Cardiac muscle cell (in vitro differentiated cells and primary cell): ENCODE measurements at places on chromosomes 7 and 10. TPM values are rescaled to one million over a fixed set of nuclear protein-coding genes. Genes with fewer than 3 reads are reported as not detected.

ATOH7 gene
- total RNA-seq: 0.11 TPM in 1 of 2 replicates, not detected in the other

DNA sequence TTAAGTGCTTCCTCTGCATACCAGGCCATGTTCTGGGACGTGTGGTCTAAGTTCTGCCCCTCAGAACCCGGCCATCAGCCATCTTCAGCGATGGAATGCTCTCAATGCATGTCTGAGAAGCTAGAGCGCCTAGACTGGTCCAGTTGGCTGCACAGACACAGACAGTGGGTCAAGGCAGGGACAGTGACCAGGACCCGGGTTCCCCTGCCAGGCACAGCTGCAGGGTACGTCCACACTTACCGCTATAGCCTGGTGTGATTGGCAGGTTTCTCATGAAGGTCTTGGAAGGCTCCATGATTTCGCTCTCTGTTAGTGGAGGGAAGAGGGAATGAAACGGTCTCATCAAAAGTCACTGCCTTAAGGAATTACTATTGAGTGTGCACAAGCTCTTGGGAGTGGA, 47.3 kb downstream of the PNLIPRP2 start:
- H3K4me3 ChIP-seq: no peak overlapping the region
- no peaks in the 10 kb centered on the region for H3K27me3 ChIP-seq
- H3K27ac ChIP-seq: no peak overlapping the region
- H3K4me1 ChIP-seq: peaks cover 2% of the 10 kb centered on the region

DNA sequence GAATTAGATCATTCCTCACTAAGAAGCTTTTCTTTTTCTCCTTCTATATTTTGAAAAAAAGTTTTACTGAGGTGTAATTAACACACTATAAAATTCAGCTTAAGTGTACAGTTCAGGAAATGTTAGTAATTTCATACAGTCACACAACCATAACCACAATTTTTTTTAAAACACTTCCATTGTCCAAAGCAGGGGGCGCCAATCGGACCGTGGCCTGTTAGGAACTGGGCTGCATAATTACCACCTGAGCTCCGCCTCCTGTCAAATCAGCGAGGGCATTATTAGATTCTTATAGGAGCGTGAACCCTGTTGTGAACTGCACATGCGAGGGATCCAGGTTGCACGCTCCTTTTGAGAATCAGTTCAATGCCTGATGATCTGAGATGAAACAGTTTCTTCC, 427.1 kb downstream of the TFEC start:
- no peaks in the 10 kb centered on the region for H3K36me3 ChIP-seq
- no peaks in the 10 kb centered on the region for H3K27me3 ChIP-seq
- H3K4me1 ChIP-seq: no peaks in the 10 kb centered on the region

SMC3 gene
- total RNA-seq: 21.6 and 40.7 TPM in 2 replicates

GIMAP5 gene
- 0.25 and 0.45 TPM in 2 replicates for total RNA-seq

DNA sequence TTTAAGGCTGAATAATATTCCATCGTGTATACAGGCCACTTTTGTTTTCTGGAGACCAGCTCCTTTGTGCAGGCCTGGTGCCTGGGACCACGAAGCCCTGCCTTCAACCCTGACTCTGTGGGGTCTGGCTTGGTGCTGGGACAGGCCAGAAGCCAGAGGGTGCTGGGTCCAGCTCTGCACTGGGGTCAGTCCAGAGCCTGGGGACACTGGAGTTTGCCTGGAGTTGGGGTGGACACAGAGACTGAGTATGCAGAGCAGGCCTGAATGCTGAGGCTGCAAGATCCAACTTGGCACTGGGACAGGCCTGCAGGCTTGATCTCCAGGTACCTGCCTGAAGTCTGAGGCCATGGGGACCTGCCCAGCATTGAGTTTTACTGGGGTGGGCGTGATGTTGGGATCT, 558.8 kb upstream of the CNTNAP2 start:
- H3K27ac ChIP-seq: no peak overlapping the region
- DNase-seq: no peak
- H3K4me3 ChIP-seq: no peak overlapping the region
- H3K4me1 ChIP-seq: no peaks in the 10 kb centered on the region
- H3K36me3 ChIP-seq: no peaks in the 10 kb centered on the region
- no peaks in the 10 kb centered on the region for H3K27me3 ChIP-seq

DNA sequence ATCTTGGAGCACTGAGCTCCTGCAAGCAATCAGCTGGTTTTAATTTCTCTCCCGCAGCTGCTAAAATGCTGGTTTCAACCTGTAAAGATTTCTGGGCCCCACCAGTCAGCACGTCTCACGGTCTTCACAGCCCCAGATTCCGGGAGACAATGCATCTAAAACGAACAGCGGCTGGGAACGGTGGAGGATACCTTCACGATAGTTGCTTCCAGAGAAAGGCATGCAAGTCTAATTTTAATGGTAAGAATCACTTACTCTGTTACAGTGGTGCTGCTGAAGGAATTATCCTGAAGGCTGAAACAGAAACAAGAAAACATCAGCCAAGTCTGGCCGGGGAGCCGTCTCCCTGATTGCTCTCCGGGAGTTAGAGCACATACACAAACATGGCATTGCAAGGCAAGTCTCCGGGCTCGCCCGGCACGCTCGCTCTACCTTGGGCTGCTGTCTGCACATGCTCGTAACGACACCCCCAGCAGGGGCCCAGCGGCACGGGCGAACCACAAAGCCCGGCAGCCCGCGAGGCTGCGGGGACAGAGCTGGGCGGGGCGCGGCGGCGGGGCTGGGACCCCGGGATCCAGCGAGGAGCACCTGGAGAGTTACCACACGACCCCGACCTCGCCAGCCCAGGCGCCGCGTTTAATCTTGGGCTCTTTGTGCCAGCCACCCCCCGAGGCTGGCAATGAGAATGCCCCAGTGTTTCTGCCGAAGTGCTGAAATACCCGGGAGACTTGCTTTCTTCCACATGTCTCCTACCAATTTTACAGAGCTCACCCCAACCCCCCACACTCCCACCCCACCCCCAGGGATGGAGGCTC, at the start of gene FAM13C:
Gene FAM13C (minus strand): TSS at position 406 of the 815 bp plus-strand sequence. CDS start 89 bp downstream, at position 317.
- peaks cover 5% of the 10 kb centered on the region for H3K4me1 ChIP-seq
- H3K27me3 ChIP-seq: peaks cover 21% of the 10 kb centered on the region
- H3K27ac ChIP-seq: peak within 1 kb of the TSS; percentile 50
- peak; percentile 81 for DNase-seq
- H3K4me3 ChIP-seq: peak within 1 kb of the TSS; percentile 46

- peaks cover 11% of the 10 kb centered on the region for H3K4me1 ChIP-seq
- peaks cover 18% of the 10 kb centered on the region for H3K36me3 ChIP-seq
- no peak overlapping the region for H3K4me3 ChIP-seq
- no peaks in the 10 kb centered on the region for H3K27me3 ChIP-seq
These were observed 61.8 kb downstream of the SHH start for GRCh38 chr7:155750255-155751125.

EFCAB10 gene
- total RNA-seq: not detected in 2 replicates

DNA sequence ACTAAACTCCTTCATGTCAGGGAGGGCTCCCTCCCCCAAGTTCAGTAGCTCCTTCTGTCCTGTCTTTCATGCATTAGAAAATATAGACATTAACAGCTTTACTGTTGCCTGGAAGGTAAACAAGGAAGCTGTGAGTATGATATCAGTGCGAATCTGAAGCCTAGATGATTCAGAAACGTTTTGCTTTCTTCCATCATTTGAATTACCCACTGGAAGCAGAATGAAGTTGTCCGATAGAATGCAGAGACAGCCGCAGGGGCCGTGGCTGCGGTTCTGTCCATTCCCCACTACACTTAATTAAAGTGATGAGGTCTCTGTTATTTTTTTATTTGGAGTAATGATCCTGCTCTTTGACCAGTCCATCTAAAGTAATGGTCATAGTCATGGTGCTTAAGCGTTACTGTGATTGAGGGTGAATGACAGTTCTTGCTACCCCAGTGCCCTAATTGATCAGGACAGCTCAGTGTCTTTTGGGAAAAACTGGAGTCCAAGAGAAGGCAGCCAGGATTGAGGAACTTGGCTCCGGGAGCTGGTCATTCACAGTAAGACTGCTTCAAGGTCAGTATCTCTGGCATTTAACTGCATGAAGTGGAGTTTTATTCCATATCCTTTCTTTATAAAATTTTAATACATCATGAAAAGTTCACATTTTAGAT, 69.9 kb downstream of the PTPRE start:
- no peaks in the 10 kb centered on the region for H3K4me1 ChIP-seq
- DNase-seq: no peak
- H3K27me3 ChIP-seq: peaks cover 2% of the 10 kb centered on the region

GRCh38 chr10:66176772-66177171, 749.1 kb upstream of the LRRTM3 start:
- H3K4me1 ChIP-seq: no peaks in the 10 kb centered on the region
- no peak overlapping the region for H3K27ac ChIP-seq
- no peaks in the 10 kb centered on the region for H3K36me3 ChIP-seq
- H3K27me3 ChIP-seq: no peaks in the 10 kb centered on the region

- no peak overlapping the region for H3K4me3 ChIP-seq
- DNase-seq: no peak
- no peak overlapping the region for H3K27ac ChIP-seq
These were observed 539.1 kb upstream of the FOXK1 start for GRCh38 chr7:4143006-4143405.

GRCh38 chr7:33886149-33886623, 19.2 kb upstream of the BMPER start:
- no peaks in the 10 kb centered on the region for H3K36me3 ChIP-seq
- DNase-seq: peak; percentile 74
- H3K4me3 ChIP-seq: no peak overlapping the region
- peaks cover 36% of the 10 kb centered on the region for H3K4me1 ChIP-seq

GIMAP2 gene
- not detected in 2 replicates for total RNA-seq

BTBD16 gene
- 0.09 TPM in 1 of 2 replicates, not detected in the other for total RNA-seq

- no peak for DNase-seq
- no peaks in the 10 kb centered on the region for H3K36me3 ChIP-seq
- peaks cover 4% of the 10 kb centered on the region for H3K27me3 ChIP-seq
- H3K4me1 ChIP-seq: no peaks in the 10 kb centered on the region
These were observed 21.5 kb downstream of the GIMAP8 start for GRCh38 chr7:150471886-150472285.

UTF1 gene
- total RNA-seq: not detected in 2 replicates

IGF2BP3 gene
- total RNA-seq: 44.9 and 59.3 TPM in 2 replicates
